CMK (cell line): ENCODE measurements at places on chromosomes 2 and 18.

DNA sequence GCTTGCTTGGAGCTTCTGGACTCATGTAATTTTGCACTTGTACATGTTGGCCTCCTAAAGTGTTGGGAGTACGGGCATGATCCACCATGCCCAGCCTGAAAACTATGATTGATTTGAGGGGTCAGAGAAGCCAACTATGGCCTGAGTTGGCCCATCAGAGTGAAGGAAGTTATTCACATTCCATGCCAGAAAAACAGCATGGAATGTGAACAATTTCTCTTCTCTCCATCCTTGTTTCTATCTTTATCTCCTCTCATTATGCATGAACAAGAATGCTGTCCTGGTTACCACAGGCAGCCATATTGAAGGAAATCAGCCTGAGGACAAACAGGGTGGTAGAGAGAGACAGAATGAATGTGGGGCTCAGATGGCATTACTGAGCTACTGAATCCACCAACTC is 3.5 kb upstream of the CD226 start:
- no peak for DNase-seq

- DNase-seq: no peak
Measured at GRCh38 chr2:210461401-210461800, 15.2 kb downstream of the LANCL1 start.

- no peak for DNase-seq
Measured at GRCh38 chr2:11753886-11754699, 7.7 kb downstream of the LPIN1 start.

DNA sequence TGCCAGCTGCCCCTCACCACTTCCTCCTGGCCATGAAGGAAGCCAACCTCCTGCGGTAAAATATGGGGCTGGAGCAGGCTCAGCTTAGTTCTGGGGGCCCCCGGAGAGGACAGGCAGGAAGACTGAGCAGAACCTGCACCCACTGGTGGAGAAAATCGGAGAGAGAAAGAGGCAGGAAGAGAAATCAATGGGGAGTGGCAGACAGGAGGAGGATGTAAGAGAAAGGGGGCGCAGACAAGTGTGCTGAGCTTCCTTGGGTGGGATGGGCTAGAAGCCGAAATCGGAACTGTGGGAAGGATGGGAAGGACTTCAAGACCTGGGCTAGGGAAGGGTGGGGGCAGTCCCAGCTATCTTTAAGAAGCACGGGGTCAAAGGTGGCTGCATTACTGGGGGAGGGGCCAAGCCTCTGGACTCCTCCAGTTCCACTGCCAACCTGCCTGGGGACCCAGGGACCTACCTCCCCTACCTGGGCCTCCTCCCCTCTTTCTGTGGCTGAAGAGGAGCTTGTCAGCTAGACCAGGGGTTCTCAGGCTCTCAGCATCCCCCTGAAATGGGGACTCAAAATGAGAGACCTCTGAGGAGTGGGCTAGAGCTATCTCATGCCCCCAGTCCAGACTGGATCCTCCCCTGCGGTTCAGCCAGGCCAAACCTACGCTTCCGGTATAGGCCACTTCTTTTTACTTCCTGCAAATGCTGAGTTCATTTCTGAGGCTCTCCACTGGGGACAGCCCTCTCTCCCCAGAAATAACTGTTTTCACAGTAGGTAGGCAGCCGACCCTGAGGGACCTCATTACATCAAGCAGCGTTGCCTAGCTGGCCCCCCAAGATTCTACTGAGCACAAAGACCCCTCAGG is 33.6 kb upstream of the B3GNT7 start:
- DNase-seq: peak; percentile 99

GRCh38 chr2:16683576-16683975 is 17.9 kb upstream of the CYRIA start:
- no peak for DNase-seq

GRCh38 chr2:163419000-163419830 is 316.6 kb downstream of the FIGN start:
- DNase-seq: no peak

DNA sequence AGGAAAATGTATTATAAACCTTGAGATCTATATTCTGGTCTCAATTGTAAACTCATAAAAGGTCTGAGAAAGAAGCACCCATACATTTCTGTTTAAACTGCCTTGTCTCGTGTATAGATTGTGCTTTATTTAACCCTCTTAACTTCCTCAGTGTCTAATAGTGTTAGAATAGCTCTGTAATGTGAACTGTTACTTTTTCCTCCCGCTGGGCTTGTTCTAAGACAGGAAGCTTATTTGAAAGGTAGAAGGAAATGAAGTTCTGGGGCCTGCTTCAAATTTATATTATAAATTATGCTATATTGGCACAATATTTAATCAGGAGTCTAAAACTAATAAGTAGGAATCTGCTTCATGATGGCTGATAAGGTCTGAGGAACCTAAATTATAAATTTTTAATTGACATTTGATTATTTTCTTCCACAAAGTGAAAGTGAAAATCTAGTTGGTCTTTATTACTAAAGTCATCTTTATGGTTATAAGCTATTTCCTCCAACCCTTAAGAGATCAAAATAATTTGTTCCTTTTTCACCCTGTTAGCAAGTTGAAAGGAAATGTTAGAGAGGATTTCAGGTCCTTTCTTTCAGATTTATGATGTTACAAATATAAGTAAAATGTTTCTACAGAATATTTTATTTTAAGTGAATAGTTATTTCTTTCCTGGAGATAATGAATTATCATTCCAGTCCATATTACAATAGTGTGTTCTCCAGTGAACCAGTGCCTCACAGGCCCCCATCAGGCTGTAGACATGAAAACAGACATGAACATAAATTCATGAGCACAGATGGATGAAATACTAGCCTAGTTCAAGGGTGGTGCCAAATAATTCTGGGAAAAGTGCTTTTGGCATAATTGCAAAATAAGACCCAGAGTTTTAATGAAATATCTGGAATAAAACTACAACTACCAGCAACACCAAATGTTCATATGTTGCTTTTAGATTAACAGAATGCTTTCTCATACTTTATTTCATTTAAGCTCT is 7.9 kb downstream of the MFSD6 start:
- no peak for DNase-seq

- DNase-seq: no peak
Measured at GRCh38 chr2:166891727-166892126, 3.4 kb downstream of the XIRP2 start.

GRCh38 chr2:108835040-108835439 is 48.5 kb downstream of the CCDC138 start:
- no peak for DNase-seq

- no peak for DNase-seq
Measured at GRCh38 chr18:9738266-9738969, 30.3 kb downstream of the RAB31 start.

- DNase-seq: no peak
Measured at GRCh38 chr2:3293221-3293620, 84.4 kb downstream of the EIPR1 start.

GRCh38 chr2:117587310-117587709 is 227.2 kb upstream of the DDX18 start:
- DNase-seq: no peak

GRCh38 chr2:209977386-209978239 is 24.8 kb upstream of the RPE start:
- DNase-seq: no peak

DNA sequence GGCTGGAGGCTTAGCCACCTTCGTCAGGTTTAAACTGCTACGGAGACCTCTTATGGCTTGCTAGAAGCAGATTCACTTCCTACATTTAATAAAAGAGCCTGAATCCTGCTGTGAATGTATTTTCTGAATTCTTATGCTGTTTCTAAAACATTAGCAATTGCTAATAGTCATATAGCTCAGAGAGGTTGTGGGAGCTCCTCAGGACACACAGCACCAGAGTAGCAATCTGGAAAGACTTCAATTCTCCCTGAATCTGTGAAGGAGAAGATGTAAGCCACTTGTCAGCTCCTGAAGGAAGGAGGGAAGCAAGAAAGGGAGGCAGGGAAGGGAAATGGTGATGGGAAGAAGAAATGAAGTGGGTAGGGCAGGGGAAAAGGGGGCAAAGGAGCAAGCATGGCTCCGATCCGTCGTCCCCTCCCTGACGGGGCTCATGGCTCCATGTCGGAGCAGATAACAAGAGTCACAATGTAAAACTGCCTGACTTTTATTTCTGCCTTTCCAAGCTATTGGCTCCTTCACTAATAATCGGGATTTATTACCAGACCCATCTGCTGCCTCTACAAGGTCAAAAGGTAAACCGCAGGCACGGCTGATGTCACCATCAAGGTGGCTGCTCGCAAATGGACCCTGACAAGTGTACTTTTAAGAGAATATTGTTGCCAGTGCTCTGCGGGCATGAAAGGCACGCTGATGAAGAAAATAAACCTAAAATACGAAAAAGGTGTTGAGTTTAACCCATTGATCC is 656.0 kb upstream of the SALL3 start:
- no peak for DNase-seq

DNA sequence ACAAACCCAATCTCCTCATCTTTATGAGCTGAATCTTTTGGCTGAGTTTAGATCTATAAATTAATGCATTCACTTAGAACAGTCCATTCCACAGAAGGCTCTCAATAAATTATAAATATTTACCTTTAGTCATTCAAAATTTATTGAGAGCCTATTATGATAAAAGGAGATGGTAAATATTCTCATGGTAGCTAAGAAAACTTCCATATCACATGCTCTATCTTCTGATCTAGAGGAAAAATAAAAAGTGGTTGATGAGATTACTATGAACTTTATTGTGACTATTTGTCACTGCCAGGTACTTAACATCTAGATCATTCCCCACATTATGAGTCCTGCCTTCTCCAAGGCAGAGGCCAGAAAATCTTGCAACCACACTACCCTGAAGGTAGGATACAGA is 62.4 kb downstream of the L3MBTL4 start:
- DNase-seq: no peak

DNA sequence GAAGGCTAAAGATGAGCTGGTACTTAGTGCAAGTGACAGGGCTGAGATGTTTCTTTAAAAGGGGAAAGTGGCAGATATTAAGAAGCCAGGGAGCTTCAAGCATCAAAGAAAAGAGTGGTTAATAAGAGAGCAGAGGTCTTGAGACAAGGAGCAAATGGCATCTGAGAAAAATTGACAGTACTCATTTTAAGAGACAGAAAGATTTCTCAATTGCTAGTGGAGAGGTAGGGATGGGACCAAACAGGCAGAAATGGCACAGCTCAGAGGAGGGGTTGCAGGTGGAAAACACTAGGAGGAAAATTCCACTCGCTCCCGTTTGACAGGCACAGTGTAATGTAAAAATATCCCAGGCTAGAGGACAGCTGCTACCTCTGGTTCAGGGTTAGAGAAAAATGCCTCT is 593.4 kb upstream of the LRATD1 start:
- no peak for DNase-seq

DNA sequence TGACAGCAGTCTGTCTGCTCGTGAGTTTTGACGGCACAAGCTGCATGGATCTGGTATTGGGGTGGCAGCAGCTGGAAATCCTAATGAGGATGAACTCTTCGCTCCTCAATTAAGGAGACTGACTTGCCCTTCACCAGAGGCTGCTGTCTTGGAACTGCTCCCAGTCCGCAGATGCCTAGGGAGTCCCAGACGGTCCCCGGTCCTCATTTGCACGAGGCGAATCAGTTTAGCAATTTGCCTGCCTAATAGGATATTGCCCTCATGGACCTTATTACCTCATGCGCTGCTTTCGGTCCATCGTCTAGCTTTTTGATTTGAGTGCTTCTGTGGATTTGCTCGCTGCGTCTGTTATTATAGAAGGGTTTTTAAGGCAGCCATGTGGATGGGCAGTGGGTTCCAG is 40.6 kb downstream of the ASAP2 start:
- DNase-seq: no peak

- no peak for DNase-seq
Measured at GRCh38 chr2:74576863-74577229, 22.3 kb downstream of the DOK1 start.

GRCh38 chr2:206531996-206532543 is 88.7 kb downstream of the ADAM23 start:
- DNase-seq: no peak
